ENCODE measurements at places on chromosomes 2 and 18.

- no peak for DNase-seq
Measured at GRCh38 chr2:15334644-15335326, 226.3 kb downstream of the NBAS start.

- DNase-seq, result no peak
Measured at GRCh38 chr2:6290217-6291015, 575.3 kb downstream of the CMPK2 start.

DNA sequence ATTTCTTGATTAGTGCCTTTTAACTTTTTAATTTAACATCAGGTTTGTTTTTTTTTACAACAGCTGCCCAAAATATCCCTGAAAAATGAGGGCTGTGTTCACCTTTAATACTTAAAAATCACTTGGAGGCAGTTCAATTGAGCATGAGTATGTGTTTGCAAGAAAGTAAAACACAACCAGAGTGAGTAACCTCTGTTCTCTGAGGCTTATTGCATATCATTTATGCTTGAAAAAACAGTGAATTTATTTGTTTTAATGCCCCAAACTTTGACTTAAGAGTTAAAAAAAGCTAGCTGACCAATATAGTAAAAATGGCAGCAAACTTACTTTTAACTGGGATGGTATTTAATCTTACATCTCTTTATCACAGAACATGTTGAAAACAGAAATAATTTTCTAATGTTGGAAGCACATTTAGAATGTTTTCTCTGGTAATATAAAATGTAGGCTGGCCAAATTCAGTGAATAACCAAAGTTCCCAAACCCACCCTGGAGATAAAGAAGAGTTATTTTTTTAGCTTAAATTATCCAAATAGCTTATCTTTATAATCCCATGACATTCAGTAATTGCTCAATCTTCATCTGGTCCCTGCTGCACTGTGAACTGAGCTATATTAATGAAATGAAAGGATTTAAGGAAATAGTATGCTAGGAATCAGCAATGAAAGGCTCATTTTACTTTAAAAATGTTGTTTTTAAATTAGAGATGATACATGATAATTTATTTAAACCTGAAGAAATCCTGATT is 24.8 kb upstream of the EFEMP1 start:
- DNase-seq, result no peak

DNA sequence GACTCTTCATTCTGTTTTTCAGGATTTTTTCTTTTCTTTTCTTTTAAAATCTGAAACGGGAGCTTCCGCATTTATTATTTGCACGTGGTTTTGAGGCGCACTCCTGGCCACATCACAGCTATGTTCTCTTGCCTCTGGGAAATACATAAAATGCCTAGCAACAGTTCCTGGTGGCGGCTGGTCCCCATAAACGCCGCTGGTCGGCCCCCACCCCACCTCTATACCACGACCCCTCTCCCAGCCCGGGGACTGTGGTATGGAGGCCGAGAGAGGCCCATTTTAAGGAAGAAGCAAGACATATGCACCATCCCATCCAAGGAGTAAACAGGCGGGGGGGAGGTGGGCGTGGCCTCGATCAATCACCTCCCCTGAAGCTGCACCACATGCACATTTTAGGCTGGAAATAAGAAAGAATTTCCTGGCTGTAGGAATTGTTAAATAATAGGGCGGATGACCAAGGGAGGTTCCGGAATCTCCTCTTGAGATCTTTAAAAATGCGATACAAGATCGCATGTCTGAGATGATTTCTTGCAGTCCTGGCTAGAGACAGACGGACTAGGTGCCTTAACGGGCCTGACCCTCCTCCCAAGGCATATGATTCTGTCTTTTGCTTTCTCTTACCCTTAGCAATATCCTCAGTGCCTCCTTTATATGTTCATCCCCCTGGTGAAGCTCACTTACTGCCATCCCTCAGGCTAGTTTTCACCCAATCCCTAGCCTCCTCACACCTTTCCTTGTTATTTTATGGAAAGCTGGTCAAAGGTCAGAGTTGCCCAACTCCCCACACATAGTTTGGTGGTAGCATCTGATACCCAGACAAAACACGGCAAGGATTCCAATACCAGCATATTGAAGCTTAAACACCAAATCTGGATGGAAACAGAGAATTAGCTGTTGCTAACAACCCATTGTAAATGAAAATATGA is 82.4 kb downstream of the BCL2 start:
- no peak for DNase-seq

GRCh38 chr2:168024459-168024858 is 222.9 kb downstream of the STK39 start:
- no peak for DNase-seq

DNA sequence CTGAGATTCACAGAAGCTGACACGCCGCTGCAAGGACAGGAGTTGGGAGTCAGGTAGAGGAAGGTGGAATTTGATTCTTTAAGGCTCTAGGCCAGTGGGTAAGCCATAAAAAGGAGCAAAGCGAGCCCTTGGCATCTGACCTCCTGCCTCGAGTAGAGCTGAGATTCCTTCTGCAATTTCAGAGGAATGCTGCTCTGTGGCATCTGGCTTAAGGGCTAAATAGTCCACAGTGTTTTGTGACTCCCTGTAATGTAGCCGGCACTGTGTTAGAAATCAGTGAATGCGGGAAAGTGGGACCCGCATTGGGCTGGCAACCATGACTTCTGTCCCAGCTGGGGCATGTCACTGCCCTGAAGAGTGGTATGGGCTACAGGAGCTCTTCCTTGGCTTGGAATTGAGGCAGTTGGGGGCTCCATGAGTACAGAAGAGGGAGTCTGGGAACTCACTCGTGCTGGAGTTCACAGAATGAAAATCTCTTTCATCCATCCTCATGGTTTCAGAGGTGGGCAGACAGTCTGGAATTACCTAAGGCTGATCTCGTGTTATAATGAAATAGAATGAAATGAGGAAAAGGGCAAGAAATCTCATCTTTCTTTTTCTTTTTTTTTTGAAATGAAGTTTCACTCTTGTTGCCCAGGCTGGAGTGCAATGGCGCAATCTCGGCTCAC is 12.7 kb upstream of the MYCN start:
- DNase-seq, result no peak

DNA sequence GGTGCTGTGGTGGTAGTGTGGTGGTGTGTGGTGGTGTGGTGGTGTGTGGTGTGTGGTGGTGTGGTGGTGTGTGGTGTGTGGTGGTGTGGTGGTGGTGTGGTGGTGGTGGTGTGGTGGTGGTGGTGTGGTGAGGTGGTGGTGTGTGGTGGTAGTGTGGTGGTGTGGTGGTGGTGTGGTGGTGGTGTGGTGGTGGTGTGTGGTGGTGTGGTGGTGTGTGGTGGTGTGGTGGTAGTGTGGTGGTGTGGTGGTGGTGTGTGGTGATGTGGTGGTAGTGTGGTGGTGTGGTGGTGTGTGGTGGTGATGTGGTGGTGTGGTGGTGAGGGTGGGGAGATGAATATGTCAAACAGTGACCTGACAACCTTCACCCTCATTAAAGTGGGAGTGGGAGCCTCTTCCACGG is 55.6 kb upstream of the DLGAP1 start:
- DNase-seq, result no peak

All from 8988T (cell line).